Amygdala (tissue), 56 donors: ENCODE measurements at places on chromosomes 6 and 20.

- no peak for DNase-seq
Observed at GRCh38 chr6:157163434-157164159, 159.7 kb downstream of the TMEM242 start.

DNA sequence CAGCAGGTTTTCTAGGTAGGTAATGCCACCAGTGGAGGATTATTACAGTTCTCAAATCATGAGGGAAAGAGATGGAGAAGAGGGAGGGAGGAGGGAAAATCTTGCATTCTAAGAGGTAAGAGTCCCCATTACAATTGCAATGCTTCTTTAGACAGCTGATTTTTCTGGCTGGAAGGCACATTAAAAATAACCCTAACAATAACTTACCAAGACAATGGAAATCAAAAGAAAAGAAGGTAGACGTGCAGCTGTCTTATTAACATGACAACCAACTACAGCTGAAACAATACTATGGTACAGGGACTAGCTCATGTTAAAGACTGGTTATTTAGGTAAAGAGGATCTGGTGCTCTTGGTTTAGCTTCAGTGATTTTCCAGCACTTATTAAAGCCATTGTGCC is 24.6 kb downstream of the MCUR1 start:
- DNase-seq: no peak

DNA sequence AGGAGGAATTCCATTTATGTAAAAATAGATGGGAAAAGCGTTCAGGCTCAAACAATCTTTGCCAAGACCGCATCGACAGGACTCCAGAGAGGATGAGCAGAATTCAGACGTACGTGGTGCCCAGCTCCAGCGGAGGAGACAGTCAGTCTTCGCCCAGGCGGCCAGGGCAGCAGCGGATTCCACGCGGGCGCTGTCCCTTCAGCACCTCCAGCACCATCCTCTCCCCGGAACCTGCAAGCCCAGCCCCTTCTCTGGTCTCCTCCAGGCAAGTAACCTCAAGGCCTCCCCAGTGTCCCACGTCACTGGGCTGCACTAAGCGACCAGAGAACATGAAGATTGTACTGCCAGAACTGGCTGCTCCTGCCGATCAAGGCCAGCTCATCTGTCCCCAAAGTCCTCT is 2.8 kb upstream of the KCNQ2 start:
- DNase-seq: no peak

- DNase-seq: peak; percentile 50
Observed at GRCh38 chr20:32789896-32790750, 27.9 kb downstream of the DNMT3B start.

GRCh38 chr6:92297101-92297500 is 1122.3 kb downstream of the EPHA7 start:
- no peak for DNase-seq

- no peak for DNase-seq
Observed at GRCh38 chr6:53432318-53433161, 83.8 kb upstream of the ELOVL5 start.

DNA sequence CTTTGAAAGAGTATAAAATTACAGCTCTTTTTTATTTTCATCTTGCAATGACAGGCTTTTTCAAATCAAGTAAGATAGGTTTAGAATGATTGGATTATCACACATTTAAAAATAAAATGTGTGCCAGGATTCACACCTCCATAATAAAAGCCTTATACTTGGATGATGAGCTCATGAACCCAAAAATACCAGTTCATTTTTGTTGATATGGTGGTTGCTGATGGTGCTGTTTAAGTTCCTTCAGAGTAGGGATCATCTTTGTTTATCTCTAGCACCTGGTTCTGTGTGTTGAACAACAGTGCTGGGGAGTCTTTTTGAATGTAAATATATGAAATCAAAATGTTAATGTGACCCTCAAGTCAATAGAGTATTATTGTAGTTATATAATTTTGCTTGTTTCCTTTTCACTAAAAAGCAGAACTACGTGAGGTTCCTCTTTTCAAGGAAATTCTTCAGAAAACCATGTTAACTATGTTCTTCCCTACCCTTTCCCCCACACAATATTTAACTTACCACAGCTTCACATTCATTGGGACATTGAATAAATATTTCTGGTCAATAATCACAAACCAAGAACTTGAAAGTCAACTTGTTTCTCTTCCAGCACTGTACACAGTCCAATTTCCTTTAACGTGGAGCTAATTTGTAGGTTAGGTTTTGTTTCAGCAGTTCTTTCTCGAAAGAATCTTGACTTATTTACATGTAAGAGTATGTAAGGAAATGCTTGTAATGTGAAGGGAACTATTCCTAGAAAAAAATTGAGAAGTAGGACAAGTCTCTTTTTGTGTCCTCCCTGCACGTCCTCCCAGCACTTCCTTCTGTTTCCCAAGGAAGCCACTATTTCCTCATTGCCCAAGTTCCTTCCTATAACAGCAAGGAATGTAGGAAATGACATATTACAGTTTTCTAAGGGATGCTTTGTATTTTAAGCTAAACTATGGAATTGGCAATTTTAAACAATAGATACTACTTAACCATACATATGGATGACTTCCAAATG is 945.9 kb upstream of the CITED2 start:
- DNase-seq: no peak

DNA sequence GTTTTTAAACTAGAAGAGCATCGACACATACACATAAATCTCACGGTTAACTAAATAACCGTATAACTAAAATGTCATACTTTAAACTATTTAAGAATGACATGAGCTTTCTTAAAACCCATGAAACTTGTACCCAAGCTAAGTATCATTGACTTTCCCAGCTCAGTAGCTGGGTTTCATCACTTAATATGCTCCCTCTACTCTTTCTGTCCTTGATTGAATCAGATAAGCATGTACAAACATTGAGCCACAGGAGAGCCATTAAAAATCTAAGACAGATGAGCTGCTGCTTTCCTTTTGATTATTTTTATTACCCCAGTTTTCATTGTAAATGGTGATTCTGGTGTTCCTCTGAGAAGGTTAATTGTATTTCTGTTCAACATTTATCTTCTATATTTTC is 115.8 kb downstream of the FOXO3 start:
- DNase-seq: no peak

GRCh38 chr20:49483018-49483695 is 689 bp upstream of the KCNB1 start:
- DNase-seq: no peak

DNA sequence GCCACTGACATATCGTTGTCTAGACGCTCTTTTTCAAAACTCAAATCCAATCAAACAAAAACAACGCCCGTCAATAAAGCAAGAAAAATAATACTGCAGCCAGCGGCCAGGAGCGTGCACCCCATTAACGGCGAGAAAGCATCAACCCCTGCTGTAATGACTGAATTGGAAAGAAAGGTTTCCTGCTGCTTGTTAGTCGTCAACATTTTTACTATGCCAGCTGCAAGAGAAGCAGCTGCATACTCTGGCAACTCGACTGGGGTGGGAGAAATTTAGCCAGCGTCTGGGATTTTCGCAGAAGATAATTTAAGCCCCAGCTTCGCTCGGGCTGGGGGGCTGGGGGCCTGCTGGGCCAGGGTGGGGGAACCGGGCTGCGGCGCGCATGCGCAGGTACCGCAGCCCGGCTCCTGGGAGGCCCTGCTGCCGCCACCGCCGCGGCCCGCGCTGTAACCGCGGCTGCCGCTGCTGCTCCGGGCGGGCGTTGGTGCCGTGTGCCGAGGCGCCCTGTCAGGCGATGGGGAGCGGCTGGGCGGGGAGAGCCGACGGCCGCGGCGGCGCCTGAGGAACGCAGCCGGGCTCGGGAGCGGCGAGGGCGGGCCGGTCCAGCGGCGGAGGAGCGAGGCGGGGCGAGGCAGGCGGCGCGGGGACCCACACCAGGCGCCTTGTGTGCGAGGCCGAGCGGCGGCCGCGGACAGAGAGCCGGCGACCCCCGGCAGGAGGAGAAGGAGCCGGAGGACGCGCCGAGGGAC is 732 bp upstream of the STXBP5 start:
- DNase-seq: peak; percentile 28
